Karpas-422 (cell line): ENCODE measurements at places on chromosomes 7 and 10. TPM values are rescaled to one million over a fixed set of nuclear protein-coding genes. Genes with fewer than 3 reads are reported as not detected.
A peak's percentile ranks its signal among the peaks of the same experiment; 100 is the strongest.

GRCh38 chr7:145584401-145584800, 532.2 kb upstream of the CNTNAP2 start:
- DNase-seq: no peak

GRCh38 chr7:123645516-123645915, 10.2 kb upstream of the LMOD2 start:
- no peak for DNase-seq

Gene ZPBP
- total RNA-seq: not detected in 2 replicates

- DNase-seq: no peak
Observed at GRCh38 chr10:114631090-114631665, 26.9 kb downstream of the ABLIM1 start.

Gene CPN1
- total RNA-seq: not detected in 2 replicates

DNA sequence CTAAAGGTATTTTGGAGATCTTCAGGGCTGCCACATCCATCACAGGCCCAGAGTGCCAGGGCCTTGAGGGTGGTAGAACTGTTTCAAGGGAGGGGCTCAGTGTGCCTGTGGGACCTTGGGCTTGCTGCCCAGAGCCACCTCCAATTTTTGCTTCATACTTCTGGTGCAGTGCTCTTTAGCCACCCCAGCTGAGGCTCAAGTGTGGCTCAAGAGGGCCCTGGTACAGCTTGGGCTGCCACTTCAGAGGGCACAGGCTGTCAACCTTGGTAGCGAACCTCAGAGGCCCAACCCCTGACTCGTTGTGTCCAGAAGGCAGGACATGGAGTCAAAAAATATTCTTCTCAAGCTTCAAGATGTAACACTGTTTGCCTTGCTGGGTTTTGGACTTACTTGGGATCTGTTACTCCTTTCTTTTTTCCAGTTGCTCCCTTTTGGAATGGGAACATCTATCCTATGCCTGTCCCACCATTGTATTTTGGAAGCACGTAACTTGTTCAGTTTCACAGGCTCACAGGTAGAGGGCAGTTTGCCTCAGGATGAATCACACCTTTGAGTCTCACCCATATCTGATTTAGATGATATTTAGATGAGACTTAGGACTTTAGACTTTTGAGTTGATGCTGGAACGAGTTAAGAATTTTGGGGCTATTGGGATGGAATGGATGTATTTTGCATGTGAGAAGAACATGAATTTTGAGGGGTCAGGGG, 224.8 kb downstream of the RPS24 start:
- peak; percentile 49 for DNase-seq

- no peak for DNase-seq
Observed at GRCh38 chr10:70035531-70035930, 17.1 kb upstream of the MACROH2A2 start.

GRCh38 chr10:34816085-34816496, 995 bp upstream of the PARD3 start:
- DNase-seq: no peak

- no peak for DNase-seq
Observed at GRCh38 chr7:51619880-51620279, 303.3 kb upstream of the COBL start.

- DNase-seq: peak; percentile 61
Observed at GRCh38 chr10:100518761-100519241, 860 bp downstream of the SEC31B start.

DNA sequence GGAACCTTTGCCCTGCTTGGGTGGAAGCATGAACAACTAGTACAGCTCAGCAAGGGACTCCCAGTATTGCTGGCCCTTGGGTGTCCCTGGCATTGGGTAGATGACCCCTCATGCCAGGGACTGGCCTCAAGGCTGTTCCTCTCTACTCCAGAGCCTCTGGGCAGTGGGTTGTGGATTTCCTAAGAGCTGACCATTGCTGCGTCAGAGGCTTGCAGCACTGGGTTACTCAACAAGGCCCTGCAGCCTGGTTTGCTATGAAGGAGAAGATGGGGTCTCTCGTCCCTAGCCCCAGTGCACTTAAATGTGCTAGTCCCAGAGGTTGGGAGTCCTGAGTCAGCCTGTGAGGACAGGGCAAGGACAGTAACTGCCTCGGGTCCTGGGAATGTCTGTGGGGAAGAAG, 2.5 kb downstream of the VSIR start:
- DNase-seq: no peak

- no peak for DNase-seq
Observed at GRCh38 chr7:47153576-47153975, 428.3 kb downstream of the TNS3 start.

GRCh38 chr10:110214371-110214826, 7.0 kb downstream of the MXI1 start:
- DNase-seq: peak; percentile 57

DNA sequence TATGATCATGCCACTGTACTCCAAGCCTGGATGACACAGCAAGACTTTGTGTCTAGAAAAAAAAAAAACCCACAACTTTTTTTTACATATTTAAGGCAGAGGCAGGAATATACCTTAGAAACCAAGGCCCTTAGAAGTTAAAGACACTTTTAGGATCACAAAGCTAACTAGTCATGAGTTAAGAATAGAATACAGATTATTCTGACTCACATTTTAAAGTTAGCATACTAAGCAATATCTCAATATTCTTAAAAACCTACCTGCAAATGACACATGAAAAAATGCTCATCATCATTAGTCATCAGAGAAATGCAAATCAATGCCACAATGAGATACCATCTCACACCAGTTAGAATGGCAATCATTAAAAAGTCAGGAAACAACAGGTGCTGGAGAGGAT, 177.7 kb downstream of the CHCHD3 start:
- no peak for DNase-seq

Gene LHFPL3
- not detected in 2 replicates for total RNA-seq

GRCh38 chr10:103595933-103596726, 102.6 kb downstream of the NEURL1 start:
- DNase-seq: no peak

Gene HTR7
- total RNA-seq: 0.26 TPM in 1 of 2 replicates, not detected in the other

DNA sequence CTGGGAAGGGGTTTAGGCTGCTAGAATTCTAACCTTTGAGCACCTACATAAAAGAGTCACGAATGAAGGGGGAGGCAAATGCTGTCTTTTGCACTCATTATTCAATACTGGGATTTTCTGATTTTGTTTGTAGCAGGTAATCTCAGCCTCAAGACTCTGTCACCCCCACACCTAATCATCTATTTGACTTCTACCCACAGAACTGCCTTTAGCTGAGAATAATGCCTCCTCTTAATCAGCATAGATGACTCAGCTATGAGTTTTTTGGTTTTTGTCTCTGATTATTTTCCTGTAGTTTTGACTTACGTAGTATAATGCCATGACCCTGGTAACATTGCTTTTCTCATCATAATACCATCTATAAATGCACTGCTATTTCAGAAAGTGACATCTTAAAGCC, 42.7 kb upstream of the CACNB2 start:
- DNase-seq: no peak

- DNase-seq: no peak
Observed at GRCh38 chr7:122055073-122055472, 89.0 kb downstream of the AASS start.

GRCh38 chr10:67936416-67936815, 52.0 kb downstream of the SIRT1 start:
- no peak for DNase-seq

DNA sequence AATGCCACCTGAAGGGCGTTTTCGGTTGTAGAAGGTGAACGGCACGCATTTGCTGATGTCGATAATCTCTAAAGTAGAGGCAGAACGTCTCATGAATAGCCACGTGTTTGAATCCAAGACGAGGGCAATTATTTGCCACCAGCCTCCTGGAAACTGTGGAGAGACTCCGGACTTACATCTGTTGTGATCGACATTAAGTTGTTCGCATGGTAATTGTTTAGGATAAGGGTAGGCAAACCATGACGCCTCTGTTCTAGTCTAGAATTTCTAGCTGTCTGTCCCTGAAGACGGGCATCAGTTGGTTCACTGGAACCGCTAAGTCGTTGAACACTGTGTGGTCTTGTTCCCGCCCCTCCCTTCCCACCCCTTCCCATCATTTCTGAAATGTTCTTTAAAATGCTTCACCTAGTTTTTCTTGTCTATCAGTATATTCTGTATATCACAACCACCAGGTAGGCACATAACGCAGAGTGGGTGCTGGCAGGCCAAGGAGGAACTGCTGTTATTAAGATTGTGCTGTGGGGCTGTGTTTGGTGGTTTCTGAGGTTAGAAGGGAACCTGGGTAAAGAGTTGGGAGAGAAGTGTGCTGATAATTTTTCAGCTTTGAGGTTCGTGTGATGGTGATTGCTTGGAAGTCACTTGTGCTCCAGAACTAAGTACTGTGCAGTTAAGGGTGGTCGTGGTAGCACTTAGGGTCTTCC, 1.2 kb downstream of the UBE3C start:
- peak; percentile 59 for DNase-seq

DNA sequence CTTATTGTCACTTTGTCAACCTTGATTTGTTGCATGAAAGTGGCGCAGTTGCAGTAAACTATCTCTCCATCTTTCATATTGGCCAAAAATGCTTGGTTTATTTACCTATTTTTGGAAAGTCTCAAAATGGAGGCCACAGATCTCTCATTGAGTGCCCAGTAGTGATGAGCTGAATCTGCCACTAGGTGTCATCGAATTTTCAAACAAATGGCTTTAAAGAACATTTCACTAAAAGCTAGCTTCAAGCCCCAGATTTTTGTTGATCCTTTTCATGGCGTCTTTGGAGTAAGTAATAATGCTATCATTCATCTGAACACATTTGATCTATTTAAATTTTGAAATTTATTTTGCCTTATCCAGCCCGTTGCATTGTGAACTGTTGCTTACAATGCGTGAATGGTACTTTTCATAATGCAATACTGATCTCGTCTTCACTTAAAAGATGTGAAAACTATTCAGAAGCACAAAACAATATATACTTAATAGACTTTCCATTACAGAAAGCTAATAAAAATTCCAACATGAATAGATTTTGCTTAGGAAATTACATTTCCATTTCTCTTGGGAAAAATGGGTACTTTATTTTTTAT, 236.2 kb downstream of the DNAJB9 start:
- DNase-seq: peak; percentile 70

- no peak for DNase-seq
Observed at GRCh38 chr7:81944058-81944457, 174.2 kb upstream of the HGF start.

- DNase-seq: peak; percentile 62
Observed at GRCh38 chr7:106779877-106780276, 85.2 kb upstream of the PIK3CG start.

DNA sequence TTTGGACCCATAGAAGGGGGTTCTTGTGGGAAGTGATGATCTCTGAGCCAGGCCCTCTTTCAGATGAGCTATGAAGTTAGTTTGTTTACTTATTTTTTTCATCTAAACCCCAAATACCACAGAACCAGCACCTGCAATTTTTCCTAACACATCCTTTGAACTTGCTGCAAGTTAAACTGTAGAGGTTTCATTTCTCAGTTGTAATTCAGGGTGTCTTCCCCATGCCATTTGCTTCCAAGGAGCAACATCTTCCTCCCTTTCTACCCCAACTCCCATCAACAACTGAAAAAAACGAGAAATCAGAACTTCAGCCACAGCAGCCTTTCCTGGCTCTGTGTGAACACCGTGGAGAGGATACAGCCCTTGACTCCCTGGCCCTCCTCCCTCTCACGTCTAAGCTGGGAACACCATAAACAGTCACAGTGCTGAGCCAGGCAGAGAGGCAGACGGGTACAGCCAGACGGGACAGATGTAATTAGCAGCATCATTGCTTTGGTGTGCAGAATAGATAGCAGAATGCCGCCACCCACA, 63.6 kb downstream of the RGS10 start:
- DNase-seq: peak; percentile 72

Gene ASB15
- 0.04 TPM in 1 of 2 replicates, not detected in the other for total RNA-seq

DNA sequence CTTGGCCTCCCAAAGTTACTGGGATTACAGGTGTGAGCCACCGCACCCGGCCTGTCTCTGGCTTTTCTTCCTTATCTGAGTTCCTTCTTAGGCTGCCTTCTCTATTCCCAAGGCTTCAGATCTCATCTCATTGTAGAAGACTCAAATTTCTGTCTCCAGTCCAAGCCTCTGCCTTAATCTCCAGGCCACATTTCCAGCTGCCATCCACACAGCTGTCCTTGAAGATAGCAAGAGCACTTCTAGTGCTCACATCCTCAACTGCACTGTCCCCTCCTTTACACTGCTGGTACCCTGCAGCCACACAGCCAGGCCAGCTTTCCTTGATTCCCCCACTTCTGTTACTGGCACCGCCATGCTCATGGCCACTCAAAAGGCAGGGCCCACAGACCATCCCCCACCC, 35.6 kb downstream of the POLL start:
- no peak for DNase-seq

DNA sequence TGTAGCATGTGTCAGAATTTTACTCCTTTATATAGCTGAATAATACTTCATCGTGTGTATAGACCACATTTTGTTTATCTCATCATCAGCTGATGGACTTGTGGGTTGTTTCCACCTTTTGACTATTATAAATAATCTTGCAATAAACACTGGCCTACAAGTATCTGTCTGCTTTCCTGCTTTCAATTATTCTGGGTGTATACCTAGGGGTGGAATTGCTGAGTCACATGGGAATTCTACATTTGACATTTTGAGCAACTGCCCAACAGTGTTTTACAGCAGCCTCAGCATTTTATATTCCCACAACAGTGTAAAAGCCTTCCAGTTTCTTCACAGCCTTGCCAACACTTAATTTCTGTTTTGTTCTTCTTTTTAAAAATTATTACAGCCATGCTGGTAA, 200.3 kb upstream of the PRSS1 start:
- DNase-seq: no peak

Gene SLC26A3
- total RNA-seq: not detected in 2 replicates

- DNase-seq: no peak
Observed at GRCh38 chr10:3538656-3539531, 246.1 kb downstream of the KLF6 start.

Gene SEMA3D
- total RNA-seq: not detected in 2 replicates

DNA sequence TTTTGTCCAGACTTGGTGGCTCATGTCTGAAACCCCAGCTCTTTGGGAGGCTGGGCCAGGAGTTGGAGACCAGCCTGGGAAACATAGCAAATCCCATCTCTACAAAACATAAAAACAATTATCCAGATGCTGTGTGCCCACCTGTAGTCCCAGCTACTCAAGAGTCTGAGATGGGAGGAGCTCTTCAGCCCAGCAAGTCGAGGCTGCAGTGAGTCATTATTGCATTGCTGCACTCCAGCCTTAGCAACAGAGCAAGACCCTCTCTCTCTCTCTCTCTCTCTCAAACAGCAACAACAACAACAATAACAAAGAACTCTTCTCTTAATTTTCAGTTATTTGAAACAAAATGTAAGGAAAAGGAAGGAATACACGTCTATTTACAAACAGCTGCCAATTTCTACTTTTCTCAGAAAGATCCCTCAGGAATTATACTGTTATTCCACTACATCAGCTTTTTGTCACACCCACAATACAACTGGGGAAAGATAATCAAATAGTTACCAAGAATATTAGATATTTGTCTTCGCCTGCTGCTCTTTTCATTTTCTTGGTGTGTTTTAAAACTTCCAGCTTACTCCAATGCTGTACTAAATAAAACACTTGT, 5.1 kb upstream of the TSPAN12 start:
- no peak for DNase-seq

Gene MET
- 118 and 158 TPM in 2 replicates for total RNA-seq

Gene CLRN3
- total RNA-seq: not detected in 2 replicates

DNA sequence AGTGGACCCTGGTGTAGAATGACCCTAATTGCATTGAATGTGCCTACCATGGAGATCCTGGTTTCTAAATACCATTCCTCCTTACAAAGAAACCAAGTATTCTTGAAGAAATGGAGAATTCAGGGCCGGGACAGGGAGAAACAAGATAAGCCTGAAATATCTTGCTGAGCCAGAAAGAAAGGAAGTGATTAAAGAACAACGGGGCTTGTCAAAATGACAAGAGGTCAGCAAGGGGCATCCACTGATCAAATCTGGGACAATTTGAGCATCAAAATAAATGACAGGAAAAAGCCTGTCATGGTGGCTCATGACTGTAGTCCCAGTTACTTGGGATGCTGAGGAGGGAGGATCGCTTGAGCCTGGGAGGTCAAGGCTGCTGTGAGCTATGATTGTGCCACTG, 8.1 kb downstream of the ABHD11 start:
- DNase-seq: no peak
